Dorsolateral prefrontal cortex (tissue), 122 donors: ENCODE measurements at places on chromosomes 5 and 9. TPM values are rescaled to one million over a fixed set of nuclear protein-coding genes. Genes with fewer than 3 reads are reported as not detected.

The FOXD4L5 gene
- 1.0 TPM for total RNA-seq

The ADAMTS19 gene
- 8.2 TPM for total RNA-seq

The TRIM14 gene
- 12.8 TPM for total RNA-seq

The PSD2 gene
- 62.3 TPM for total RNA-seq

The HK3 gene
- total RNA-seq, result 4.8 TPM

The KCNV2 gene
- not detected for total RNA-seq

GRCh38 chr5:143216211-143216610 lies 187.3 kb downstream of the NR3C1 start:
- no peak for DNase-seq

DNA sequence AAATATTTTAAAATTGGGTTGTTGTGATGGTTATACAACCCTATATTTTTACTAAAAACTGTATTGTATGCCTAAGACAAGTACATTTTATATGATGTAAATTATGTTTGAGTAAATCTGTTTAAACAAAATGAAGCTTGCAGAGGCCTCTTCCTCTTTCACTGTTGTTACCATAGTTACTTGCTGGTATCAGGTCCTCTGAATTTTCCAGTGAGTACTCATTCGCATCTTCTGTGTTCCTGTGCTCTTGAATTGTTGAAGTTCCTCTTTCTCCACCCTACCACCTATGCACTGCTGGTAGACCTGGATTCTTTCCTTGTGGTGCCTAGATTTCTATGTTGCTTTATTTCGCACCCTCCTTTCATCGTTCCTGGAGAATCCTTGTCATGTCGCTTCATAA lies 938.5 kb upstream of the ACO1 start:
- no peak for DNase-seq

- no peak for DNase-seq
Measured at GRCh38 chr5:123086376-123087055, 2.5 kb upstream of the PRDM6 start.

DNA sequence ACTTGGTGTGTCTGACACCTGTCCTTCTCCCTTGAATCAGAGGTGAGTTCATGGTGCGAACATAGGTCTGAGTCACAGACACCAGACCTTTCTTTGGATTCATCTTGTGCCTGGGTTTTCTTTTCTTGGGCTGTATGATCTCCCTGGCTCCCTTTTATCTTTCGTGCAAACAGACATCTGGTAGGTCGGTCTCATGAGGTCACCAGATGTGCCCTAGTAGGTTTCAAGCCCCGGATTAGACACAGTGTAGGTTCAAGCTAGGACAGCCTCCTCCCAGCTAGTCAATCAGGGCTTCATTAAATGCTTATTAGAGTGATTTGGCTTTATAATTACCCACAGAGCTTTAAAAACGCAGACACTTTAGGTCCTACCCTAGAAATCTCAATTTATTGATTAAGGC lies 106.0 kb upstream of the MYO10 start:
- DNase-seq, result no peak

DNA sequence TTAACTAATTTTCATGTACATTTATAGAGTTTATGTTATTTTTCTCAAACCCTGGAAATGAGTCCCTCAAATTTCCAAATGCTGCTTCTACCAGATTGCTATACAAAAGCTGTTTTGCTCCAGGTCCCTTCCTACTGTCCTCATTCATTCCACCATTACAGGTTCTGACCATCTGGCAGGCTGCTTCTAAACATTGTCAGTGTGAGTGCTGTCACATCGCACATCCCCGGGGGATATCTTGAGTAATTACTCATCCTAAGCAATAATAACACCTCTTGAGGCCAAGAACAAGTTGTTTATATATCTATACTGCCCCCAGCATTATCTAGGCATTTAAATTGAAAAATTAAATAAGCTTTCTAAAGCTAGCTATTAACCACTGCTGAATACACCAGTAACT lies 1675.3 kb upstream of the CDH6 start:
- DNase-seq, result no peak

DNA sequence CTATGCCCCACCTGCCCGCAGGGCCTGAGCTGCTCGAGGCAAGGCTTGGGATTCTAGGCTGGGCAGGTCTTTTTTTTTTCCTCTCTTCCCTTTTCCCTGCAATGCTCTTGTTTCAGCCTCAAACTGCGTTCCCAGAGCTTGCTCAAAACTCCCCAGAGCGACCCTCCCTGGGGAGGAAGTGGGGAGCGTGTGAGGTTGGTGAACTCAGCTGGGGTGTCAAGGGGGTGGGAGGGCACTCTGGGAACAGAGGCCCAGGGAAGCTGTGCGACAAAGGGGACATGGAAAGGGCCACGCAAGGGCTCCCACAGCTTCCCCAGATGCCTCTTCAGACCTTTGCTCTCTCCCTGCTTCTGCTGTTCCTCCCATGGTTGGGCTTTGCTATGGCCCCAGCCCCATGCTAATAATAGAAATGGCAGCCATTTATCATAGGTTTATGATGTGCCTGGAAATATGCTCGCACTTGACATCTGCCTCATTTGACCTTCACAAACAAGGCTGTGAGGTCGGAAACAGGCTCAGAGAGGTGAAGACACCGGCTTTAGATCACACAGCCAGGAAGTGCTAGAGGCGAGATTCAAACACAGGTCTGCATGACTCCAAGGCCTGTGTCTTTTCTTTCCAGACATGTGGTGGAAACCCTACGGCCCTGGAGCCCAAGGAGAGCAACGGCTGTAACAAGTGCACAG lies 40.9 kb upstream of the IL17B start:
- no peak for DNase-seq

DNA sequence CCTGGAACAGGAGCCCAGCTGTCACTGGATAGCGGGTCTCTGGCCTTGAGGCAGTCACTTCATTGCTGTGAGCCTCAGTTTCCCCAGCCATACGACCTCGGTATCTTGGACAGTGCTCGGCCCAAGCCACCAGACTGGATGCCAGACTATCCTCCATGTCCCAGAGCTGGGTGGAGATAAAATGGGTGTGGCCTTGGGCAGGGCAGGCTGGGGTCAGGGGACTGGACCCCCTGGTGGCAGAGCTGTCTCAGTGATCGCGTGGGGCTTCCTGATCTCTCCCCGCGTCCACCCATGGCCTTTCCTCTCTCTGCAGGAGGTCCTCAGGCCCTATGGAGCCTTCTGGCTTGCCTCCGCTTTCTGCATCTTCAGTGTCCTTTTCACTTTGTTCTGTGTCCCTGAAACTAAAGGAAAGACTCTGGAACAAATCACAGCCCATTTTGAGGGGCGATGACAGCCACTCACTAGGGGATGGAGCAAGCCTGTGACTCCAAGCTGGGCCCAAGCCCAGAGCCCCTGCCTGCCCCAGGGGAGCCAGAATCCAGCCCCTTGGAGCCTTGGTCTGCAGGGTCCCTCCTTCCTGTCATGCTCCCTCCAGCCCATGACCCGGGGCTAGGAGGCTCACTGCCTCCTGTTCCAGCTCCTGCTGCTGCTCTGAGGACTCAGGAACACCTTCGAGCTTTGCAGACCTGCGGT lies 10.0 kb downstream of the SLC2A8 start:
- DNase-seq, result no peak

DNA sequence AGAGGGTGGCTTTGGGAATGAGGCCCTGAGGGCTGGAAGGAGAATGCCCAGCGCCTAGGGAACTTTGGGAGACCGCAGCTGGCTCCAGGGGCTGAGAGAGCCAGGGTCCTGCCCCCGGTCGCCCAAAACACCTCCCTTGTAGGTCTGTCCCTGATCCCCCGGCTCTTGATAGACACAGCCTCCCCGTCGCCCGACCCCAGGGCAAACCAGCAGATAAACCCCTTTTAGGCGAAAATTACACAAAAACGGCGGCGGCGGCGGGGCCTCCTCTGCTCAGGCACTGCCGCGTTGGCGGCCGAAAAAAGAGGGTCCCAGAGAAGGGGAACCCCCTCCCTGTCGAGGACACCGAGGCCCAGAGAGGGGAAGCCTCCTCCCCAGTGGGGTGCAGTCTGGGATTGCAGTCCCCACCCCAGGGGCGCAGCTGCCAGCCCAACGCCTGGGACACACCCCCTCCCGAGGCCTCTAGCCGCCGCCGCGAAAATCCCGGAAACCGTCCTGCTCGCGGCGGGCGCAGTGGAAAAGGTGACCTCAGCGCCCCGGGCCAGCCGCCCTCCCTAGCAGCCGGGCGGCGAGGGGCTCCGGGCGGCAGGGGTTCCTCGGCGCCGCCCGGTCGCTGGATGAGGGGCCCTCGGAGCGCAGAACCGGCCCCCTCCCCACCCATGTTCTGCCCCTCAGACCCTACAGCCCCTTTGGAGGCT lies 3.1 kb upstream of the BARX1 start:
- no peak for DNase-seq

DNA sequence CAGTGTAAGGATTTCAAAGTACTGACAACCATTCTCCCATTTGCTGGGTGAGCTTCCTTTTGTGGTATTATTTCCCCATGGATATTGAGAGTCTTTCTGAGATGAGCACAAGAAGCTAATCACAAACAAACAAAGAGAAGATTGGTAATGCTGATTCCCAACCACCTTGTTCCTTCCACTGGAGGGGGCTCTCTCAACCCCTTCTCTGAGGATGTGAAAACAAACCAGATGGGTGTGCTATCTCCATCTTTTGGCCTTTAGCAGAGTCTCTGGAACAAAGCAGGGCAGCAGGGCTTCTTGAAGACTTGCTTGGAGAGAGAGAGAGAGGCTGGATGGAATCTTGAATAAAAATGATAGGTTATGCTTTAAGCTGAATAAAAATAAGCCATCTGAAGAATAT lies 576.7 kb upstream of the ZNF462 start:
- DNase-seq, result no peak

DNA sequence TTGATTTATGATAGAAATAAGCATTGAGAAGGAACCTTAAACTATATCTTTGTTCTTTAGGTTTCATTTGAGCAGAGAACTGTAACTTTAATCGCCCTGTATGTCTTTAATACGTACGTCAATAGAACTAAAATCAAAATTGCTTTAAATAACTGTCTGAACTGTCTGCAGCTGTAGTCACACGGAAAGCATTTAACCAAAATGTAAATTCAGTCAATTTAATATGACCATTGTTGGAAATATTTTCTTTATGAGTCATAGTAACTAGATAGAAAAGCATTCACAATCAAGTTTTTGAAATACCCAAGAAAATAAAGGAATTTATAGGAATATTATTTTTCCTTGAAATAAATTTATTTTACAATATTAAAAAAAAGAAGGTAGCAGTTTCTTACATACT lies 157.1 kb upstream of the CDH6 start:
- DNase-seq, result no peak

DNA sequence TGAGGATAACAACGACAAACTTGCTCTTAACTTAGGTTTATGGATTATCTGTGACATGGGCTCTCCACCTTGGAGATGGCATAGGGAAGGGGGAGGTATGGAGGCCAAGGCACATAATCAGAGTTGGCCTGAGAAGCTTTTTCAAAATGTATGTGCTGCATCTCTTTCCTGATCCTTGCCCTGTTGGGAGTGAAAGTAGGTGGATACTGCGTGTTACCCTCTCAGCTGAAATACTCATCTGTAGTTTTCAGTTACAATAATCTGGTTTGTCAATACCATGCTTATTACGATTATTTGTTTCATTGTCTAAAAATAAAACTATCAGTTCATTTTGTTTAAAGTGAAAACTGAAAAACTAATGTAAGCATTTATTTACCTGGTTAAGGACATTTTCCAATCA lies 86.7 kb downstream of the SLC44A1 start:
- no peak for DNase-seq

DNA sequence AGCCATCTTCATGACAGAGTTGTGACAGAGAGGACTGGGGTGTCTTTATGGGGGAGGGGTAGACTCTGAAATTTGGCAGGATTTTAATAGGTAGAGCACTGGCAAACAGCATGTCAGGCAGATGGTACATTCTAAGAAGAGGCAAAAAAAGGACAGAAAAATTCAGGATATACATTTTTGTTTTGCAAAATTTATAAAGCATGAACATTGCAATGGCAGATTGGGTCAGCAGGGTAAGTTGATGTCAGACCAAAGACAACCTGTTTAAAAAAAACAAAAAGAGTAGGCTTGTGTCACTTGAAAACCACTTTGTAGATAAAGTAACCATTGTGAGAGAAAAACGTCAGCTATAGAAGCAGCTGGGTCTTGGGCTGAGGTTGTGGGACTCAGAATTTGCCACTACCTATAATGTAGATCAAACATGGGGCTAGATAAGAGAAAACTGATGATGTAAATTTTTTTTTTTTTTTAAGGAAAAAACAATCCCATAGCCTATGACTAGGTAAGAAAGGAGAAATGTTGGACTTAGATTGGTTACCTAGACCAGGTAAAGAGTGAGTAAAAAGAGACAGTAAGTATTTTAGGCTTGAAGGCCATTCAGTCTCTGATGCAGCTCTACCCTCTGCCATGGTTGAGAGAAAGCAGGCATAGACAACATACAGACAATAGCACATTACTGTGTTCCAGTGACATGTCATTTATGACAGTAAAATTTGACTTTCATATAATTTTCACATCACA lies 8.3 kb downstream of the CAMK4 start:
- DNase-seq, result no peak

DNA sequence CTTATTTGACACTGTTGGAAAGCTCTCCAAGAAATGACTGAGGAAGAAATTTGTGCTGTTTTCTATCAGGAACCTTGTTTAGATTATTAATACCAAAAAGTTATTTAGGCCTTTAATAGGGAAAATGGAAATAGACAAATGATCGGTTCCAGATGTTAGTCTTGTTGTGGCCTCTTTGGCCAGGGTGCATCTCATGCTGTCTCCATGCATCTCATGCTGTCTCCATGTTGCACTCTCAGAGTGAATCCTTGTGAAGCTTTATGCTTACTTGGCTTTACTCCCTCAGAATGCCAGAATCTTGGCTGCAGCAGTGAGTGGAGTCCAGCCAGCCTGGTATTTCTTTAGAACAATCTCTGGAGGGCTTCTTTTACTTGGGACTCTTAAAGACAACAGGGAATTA lies 185.5 kb downstream of the ARHGAP26 start:
- DNase-seq, result no peak

GRCh38 chr5:34563931-34564709 lies 92.0 kb upstream of the RAI14 start:
- no peak for DNase-seq

DNA sequence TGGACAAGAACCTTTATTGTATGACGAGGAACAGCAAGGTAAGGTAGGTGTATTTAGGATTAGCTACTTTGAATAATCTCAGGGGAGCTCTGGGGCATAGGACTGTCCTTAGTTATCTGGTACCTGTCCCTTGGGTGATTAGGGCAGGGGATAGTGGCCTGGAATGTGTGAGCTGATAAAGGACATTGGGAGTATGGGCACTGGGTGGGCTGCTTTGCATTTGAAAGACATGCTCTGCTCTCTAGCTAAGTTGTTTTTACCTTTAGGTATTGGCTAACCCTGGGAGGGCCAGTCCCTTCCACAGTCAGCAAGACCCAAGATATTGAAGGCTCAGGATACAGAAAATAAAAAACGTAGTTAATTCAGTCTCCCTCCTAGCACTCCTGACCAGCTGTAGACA lies 282.8 kb upstream of the C9orf72 start:
- DNase-seq, result no peak
